Islet precursor cell (in vitro differentiated cells): ENCODE measurements at places on chromosomes 7 and 10.

DNA sequence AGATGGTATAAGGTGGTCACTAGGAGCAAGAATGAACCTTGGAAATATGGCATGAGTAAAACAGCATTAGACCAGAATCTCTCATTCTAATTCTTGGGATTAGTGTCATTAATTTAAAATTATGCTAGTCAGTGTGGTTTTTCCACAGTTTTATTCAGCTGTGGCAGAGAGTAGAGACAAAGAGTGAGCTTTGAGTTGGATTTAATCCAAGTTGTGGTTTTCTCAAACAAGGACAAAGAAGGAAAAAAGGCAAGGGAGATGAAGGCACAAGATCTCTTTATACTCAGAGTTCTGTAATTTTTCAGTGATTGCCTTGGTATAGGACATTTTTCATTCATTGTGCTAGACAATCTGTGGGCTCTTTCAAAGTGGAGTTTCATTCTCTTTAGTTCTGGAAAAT, 28.2 kb upstream of the AKAP9 start:
- no peak for DNase-seq

- DNase-seq = no peak
Measured at GRCh38 chr7:134619627-134620331, 26.9 kb upstream of the BPGM start.

- no peak for DNase-seq
Measured at GRCh38 chr7:101617451-101618206, 11.5 kb downstream of the MYL10 start.

DNA sequence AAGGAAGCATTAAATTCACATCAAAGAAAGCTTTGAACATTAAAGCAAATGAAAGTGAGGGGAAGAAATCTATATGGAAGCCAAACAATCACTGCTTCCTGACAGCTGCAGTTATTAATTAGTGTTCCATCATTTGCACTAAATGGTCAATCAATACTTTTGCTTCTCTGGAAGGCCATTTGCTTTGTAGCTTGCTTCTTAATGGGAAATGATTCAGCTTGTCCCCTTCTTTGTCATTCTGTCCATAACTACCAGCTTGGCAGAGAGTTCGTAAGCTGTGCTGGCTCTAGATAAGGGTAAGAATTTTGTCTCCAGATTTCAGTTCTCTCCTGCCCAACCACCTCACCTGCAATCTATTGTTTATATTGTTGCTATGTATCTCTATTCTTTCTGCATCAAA, 596.6 kb downstream of the CNTNAP2 start:
- DNase-seq = no peak

DNA sequence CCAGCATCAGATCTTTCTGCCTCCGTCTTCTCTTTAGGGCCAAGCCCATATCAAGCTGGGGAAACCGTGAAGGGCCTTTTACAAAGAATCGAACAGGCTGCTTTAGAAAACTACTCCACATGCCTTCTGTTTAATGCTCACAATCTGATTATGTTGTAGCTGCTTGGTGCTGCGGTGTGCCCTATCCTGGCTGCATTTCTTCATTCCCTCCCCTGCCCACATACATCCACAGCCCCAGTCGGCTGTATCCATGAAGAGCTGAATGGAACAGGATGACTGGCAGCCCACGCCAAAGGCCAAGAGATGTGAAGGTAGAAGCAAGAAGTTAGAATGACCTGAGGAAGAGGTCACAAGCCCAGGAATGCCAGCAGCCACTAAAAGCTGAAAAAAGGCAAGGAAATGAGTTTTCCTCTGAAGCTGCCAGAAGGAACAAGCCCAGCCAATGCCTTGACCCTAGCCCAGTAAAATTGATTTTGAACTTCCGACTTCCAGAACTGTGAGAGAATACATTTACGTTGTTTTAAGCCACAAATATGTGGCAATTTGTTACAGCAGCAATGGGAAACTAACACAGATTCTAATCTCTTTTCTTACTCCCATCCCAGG, 22.2 kb downstream of the TAS2R41 start:
- DNase-seq = no peak

DNA sequence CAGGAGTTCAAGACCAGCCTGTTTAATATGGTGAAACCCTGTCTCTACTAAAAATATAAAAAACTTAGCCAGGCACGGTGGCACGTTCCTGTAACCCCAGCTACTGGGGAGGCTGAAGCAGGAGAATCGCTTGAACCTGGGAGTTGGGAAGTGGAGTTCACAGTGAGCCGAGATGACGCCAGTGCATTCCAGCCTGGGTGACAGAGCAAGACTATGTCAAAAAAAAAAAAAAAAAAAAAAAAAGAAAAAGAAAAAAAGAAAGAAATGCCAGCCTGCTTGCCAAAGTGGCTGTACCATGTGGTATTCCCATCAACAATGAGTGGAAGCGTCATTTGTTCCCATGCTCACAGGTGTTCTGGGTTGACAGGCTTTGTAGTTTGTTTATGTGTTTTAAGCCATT, 43.3 kb upstream of the NPTX2 start:
- DNase-seq = no peak

DNA sequence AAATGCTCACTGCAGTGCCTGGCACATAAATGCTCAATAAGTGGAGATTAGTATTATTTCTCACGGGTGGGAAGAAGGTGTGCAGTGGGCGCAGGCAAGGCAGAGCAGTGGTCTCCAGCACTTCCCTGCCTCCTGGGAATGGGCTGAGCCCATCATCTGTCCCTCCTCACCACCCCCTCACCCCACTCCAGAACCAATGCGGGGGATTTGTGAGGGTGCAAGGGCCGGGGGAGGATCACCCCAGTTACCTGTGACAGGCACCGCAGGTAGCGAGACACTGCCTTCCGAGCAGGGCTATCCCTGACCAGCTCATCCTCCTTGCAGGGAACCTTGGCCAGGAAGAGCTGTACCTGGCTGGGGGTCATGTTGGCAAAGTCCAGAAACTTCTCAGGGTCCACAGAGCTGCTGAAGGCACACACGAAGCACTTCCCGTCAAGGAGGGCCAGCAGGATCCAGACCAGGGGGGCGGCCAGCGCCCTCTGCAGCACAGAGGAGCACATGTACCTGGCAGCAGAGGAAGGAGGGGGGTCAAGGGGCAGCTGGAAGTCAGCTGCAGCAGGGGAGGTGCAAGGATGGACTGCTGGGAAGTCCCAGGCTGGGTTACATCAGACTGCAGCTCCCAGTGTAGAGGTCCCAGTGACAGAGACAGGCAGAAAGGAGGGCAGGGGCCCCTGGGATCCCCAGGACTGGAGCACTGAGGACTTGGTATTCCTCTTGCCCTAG, 2.8 kb downstream of the CALHM3 start:
- peak; percentile 89 for DNase-seq

DNA sequence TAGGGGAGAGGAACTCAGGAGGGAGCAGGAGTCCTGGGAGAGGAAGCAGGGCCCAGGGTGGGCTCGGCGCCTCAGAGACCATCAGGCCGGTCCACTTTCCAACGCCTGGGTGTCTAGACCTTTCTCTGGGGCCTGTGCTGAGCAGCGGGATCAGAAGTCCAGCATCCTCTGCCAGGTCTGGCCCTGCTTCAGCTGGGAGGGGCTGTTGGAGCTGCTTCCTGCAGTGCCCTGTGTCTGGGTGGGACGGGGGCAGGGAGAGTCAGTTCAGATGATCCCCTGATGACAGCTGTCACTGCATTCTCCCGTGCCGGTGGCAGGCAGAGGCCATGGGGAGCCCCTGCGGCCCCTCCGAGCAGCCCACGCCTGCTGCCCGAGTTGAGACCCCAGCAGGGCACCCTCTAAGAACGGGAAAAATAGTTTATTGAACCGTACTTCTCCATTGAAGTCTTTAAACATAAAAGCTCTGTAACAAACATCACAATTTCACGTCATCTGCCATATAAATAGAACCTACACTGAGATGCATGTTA, 23.3 kb downstream of the AP5Z1 start:
- no peak for DNase-seq

- DNase-seq = no peak
Measured at GRCh38 chr7:151595702-151596350, 76.1 kb upstream of the RHEB start.

DNA sequence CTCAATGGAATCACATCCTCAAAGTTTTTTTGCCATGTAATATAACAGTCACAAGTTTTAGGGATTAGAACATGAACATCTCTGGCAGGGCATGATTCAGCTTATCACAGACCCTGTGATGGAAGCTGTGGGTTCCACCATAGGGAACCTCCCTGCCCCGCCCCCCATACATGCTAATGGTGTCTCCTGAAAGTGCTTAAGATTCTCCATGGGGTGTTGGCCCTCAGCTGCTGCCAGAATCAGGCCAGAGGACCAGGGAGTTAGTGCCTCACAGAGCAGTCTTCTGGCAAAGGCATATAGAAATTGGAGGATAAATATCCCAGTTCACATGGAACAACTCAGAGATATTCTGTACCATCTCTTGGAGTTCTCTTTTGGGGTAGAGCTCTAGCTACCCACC, 119.4 kb downstream of the RAB11FIP2 start:
- no peak for DNase-seq

DNA sequence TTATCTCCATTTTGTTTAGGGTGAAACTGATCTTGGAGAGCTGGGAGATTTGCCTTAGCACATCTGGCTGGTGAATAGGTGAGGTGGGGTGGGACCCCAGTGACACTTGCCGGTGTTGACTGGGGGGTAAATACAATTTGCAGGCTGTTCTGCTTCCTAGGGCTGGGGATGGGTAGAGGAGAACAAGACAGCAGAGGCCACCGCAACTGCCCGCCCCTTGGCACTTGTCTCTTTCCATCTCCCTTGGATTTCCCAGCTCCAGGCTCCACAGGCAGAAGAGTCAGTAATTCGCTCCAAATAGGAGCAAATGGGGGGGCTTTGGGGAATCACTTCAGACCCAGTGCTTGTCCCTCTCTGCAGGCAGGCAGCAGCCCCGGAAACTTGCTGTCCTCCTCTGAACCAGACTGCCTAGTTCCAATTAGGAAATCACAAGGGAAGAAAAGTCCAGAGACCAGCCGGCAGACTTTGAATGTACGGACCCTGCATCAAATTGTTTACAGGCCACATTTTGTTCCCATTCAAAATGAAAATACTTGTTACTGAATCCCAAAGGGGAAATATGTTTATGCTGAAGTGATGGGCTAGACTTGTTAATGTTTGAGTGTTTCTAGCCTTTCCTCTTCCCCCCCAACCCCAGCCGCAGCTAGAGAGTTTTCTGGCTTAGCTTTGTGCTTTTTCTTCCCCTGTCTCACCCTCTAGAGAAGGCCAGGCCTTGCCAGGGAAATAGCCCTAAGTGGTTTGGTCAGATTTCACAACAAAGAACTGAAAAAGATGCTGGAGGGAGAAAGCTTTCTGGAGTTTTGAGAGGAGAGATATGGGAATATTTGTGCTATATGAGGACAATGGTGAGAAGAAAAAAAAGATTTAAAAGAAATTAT, 10.0 kb upstream of the INPP5F start:
- no peak for DNase-seq

DNA sequence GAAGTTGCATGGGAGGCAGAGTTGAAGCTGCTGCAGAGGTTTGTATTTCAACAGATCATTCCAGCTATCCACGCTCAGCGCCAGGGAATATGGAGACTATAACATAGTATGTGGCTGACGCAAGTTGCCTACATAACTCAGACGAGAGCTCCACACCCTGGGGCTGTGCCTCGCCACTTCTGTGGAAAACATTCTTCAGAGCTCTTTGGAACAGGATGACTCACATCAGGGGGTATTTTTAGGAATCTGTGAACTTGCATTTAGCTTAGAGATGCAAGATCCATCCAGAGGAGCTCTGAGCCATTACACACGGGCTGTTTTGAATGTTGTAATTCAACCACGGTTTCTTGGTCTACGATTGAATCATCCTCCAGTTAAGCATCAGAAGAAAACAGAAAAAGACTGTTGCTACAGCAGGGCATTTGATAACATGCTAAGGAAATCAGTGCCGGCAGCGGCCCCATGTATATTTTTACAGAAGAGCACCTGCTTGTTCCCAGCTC, 481.5 kb upstream of the AKR1E2 start:
- peak; percentile 98 for DNase-seq

- no peak for DNase-seq
Measured at GRCh38 chr10:103181244-103181643, 11.8 kb downstream of the NT5C2 start.

DNA sequence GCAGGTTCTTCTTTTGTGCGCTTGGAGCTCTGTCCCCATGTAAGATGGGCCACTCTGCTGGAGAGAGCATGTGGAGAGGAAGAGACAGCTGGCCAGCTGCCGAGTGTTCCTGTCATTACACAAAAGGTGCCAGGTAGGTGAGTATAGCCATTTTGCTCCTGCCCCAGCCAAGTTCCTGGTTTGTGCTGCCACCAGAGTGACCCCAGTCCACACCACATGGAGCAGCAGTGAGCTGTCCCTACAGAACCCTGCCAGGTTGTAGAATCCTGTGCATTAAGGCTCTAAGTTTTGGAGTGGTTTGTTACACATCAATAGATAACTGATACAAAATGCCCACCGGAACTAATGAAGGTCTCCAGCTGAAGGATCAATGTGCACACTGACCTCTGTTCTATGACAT, 84.6 kb upstream of the GHITM start:
- no peak for DNase-seq

GRCh38 chr10:96073722-96074121, 30.3 kb downstream of the CCNJ start:
- DNase-seq = no peak
